ENCODE measurements at places on chromosomes 7 and 10. TPM values are rescaled to one million over a fixed set of nuclear protein-coding genes. Genes with fewer than 3 reads are reported as not detected.

DNA sequence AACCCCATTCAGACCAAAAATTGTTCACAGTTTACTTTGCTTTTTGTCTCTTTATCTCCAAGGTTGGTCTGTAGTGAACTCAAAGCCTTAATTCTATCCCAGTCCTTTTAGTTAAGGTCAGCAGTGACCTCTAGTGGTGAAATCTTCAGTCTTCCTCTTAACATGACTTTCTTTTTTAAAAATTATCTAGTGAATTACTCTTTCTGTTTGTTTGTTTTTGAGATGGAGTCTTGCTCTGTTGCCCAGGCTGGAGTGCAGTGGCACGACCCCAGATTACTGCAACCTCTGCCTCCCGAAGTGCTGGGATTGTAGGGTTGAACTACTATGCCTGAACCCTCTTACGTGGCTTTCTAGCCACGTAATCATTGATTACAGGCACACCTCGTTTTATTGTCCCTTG, 25.0 kb downstream of the ZNF487 start:
- H3K36me3 ChIP-seq: no peaks in the 10 kb centered on the region
- H3K4me3 ChIP-seq: no peak overlapping the region
- H3K4me1 ChIP-seq: no peaks in the 10 kb centered on the region
- H3K27me3 ChIP-seq: no peaks in the 10 kb centered on the region
- H3K27ac ChIP-seq: no peak overlapping the region
- DNase-seq: no peak

DNA sequence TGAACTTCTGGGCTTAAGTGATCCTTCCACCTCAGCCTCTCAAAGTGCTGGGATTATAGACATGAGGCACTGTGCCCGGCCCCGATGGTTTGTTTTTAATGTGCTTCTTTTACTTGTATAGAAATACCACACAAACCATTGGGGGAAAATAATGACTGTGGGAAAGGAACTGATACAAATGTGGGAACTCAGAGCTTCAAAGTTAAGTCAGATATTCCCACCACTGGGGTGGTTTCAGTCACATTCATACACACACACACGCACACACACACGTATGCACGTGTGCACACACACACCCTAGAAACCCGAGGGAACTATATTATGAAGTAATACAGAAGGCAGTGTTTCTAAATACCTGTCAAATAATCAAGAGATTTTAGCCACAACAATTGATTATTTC, 17.0 kb downstream of the CPA4 start:
- no peak for DNase-seq
- H3K4me3 ChIP-seq: no peak overlapping the region
- no peaks in the 10 kb centered on the region for H3K36me3 ChIP-seq
- H3K27me3 ChIP-seq: no peaks in the 10 kb centered on the region
- H3K4me1 ChIP-seq: no peaks in the 10 kb centered on the region

GRCh38 chr7:158609313-158609974, 21.8 kb upstream of the PTPRN2 start:
- no peak for DNase-seq
- no peak overlapping the region for H3K4me3 ChIP-seq
- H3K36me3 ChIP-seq: no peaks in the 10 kb centered on the region

DNA sequence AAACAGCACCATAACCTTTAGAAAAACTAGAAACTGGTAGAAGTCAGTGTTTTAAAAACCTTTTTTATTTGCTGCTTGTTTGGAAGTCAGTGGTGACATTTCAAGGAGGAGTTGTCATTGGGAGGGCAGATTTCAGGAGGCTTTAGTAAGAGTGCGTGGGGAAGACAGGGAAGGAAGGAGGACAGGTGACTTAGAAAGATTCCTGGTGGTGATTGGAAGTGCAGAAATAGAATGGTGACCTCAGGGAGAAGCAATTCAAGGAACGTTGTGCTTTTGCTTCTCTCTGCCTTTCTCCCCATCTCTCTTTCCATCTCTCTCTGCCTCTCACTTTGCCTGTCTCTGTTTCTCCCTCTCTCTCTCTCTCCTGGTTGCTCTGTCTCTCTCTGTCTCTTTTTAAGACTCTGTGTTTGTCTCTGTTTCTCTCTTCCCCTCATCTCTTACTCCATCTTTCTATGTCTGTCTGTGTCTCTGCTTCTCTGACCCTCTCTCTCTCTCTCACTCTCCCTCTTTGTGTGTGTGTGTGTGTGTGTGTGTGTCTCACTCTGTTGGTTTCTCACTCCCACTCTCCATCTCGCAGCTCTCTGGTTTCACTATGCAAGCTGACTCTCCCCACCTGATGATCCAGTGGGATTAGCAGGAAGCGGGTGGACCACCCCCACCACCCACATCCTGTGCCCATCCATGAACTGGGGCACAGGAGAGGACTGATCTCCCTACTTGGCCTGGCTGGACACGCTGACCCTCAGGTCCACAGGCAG, 10.9 kb upstream of the PFKP start:
- H3K4me3 ChIP-seq: no peak overlapping the region
- no peaks in the 10 kb centered on the region for H3K36me3 ChIP-seq
- peaks cover 4% of the 10 kb centered on the region for H3K4me1 ChIP-seq
- no peak for DNase-seq

GRCh38 chr10:63343476-63343875, 122.3 kb downstream of the JMJD1C start:
- no peak overlapping the region for H3K4me3 ChIP-seq
- no peaks in the 10 kb centered on the region for H3K4me1 ChIP-seq
- H3K27ac ChIP-seq: no peak overlapping the region

DNA sequence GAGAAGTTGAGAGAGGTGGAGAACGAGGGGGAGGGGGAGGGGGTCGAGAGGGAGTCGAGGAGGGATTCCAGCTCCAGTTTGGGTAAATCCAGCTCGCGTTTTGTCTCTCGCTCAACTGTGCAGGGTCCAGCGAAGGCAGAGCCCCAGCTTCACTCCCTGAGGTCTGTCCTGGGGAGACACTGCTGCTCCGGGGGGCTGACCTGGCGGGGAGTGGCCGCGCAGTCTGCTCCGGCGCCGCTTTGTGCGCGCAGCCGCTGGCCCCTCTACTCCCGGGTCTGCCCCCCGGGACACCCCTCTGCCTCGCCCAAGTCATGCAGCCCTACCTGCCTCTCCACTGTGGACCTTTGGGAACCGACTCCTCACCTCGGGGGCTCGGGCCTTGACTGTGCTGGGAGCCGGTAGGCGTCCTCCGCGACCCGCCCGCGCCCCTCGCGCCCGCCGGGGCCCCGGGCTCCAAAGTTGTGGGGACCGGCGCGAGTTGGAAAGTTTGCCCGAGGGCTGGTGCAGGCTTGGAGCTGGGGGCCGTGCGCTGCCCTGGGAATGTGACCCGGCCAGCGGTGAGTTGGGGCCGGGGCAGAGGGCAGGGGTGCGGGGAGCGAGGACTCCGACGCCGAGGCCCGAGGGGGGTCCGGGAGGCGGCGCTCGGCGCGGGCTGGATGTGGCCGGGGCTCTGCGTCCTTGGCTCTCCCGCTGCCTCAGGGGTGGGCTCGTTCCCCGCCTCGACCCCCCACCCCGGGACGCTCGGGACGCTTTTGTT, at the start of gene TET1:
TSS of gene TET1 (plus strand) at position 152 of the 757 bp plus-strand sequence. CDS start 12,002 bp downstream, outside the sequence.
- H3K4me3 ChIP-seq: peak within 1 kb of the TSS; percentile 67
- no peaks in the 10 kb centered on the region for H3K27me3 ChIP-seq
- H3K4me1 ChIP-seq: no peaks in the 10 kb centered on the region
- no peaks in the 10 kb centered on the region for H3K36me3 ChIP-seq
- peak; percentile 62 for DNase-seq

- no peaks in the 10 kb centered on the region for H3K27me3 ChIP-seq
- H3K4me3 ChIP-seq: no peak overlapping the region
- peaks cover 1% of the 10 kb centered on the region for H3K4me1 ChIP-seq
- peak; percentile 55 for DNase-seq
- H3K36me3 ChIP-seq: no peaks in the 10 kb centered on the region
Measured at GRCh38 chr10:88147000-88147798, 283.8 kb downstream of the PTEN start.

DNA sequence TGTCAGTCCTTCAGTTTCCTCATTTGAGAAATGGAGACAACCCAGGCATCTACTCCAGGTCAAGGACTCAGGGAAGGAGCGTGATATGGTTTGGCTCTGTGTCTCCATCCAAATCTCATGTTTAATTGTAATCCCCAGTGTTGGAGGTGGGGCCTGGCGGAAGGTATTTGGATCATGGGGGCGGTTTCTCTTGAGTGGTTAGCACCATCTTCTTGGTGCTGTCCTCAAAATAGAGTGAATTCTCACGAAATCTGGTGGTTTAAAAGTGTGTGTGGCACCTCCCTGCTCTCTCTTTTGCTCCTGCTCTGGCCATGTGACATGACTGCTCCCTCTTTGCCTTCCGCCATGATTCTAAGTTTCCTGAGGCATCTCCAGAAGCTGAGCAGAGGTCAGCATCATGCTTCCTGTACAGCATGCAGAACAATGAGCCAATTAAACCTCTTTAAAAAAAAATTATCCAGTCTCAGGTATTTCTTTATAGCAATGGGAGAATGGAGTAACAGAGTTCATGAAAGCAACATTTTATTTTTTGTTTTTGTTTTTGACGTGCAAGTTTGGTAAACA, 30.0 kb downstream of the ARHGAP22 start:
- H3K4me1 ChIP-seq: peaks cover 3% of the 10 kb centered on the region
- no peaks in the 10 kb centered on the region for H3K27me3 ChIP-seq

GRCh38 chr10:67005981-67006380, 80.1 kb downstream of the LRRTM3 start:
- H3K4me1 ChIP-seq: peaks cover 1% of the 10 kb centered on the region
- H3K36me3 ChIP-seq: no peaks in the 10 kb centered on the region
- DNase-seq: no peak
- no peaks in the 10 kb centered on the region for H3K27me3 ChIP-seq

DNA sequence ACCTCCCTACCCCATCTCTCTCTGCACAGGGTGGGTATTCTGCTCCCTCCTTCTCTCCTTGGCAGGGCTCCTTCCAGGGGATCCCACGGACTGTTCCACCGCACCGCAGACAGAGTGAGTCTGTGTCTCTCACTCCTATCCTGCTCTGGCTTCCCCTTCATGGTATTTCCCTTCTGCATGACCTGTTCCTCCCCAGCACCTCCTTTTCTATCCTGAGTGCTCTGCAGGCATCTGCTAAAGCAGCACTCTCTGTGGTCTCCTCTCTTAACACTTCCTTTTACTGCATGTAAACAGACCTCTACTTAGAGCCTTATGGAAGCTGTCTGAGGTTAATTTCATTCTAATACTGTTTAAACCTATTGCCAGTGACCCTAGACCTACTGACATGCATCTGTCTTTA, 171.5 kb downstream of the CCSER2 start:
- H3K36me3 ChIP-seq: no peaks in the 10 kb centered on the region
- no peaks in the 10 kb centered on the region for H3K27me3 ChIP-seq
- H3K27ac ChIP-seq: no peak overlapping the region
- no peak overlapping the region for H3K4me3 ChIP-seq
- H3K4me1 ChIP-seq: peaks cover 2% of the 10 kb centered on the region

DNA sequence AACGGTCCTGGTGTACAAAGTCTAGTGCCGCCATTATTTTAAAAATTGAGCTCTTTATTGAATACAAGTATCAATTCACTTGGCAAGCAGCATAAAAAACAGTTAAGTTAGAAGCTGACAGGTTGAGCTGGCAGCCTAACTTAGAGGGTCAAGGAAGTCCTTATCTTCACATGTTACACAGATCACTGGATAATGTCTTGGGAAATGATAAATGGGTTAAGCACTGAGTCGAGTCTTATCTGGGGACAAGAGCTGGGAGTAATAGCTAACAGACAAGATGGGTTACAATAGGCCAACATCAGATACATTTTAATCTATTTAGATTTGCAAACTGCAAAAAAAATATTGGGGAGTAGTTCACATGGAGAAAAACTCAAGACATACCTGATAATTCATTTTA, 34.2 kb downstream of the SLC18A2 start:
- no peak overlapping the region for H3K4me3 ChIP-seq
- no peaks in the 10 kb centered on the region for H3K36me3 ChIP-seq
- peaks cover 2% of the 10 kb centered on the region for H3K4me1 ChIP-seq

DNA sequence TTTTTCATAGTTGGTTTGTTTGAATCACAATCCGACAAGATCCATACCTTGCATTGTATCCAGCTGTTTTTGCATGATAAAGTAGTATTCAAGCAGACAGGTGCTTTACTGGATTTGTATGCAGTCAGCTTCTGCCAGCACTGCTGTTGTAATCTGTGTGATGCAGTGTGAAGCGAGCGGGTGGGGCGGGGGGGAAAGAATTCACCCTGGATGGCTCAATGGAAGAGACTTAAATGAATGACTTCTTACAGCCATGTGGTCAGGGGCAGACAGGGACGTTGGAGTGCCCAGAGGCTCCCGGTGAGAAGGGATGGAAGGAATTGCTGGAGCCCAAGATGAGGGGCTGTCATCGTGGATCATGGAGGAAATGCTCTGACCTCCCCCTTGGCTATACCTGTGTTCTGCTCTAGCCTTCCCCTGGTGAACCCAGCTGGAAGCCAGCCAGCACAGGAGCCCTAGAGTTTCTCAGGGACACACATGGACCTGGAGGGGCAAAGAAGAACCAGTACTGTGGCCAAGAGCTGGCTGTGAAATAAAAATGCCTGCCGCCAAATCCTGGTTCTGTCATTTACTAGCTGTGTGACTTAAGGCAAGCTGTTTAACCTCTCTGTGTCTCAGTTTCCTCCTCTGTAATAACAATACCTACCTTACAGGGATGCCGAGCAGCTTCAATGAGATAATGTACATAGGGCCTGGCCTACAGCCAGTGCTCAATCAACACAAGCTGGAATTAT, 14.1 kb downstream of the NFE2L3 start:
- H3K27ac ChIP-seq: no peak overlapping the region
- H3K4me3 ChIP-seq: no peak overlapping the region
- no peak for DNase-seq
- H3K36me3 ChIP-seq: no peaks in the 10 kb centered on the region
- H3K27me3 ChIP-seq: no peaks in the 10 kb centered on the region
- no peaks in the 10 kb centered on the region for H3K4me1 ChIP-seq

The AKAP9 gene
- 60.9 TPM for total RNA-seq

The TRIL gene
- 5.3 TPM for total RNA-seq

Data from ovary (tissue), 10 donors.